ENCODE measurements at places on chromosomes 2 and 18.

- no peak for DNase-seq
Measured at GRCh38 chr18:5969989-5970403, 74.7 kb upstream of the TMEM200C start.

DNA sequence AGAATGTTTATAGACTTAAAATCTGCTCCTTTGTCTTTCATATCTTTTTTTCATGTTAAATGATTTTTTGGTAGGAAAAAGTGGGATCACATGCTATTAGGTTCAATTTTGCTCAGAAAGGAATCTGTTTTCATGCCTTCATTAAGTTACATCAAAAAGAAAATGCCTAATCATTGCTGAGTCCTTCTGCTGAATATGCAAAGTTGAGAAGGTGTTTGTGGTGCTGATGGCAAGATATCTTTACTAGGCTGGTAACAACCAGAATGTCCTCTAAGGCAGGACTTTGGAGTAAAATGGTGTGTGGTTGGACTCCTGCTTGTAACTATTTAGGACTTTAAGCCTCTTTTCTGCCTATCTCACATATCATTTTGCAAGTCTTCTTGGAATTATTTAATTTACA, 88.3 kb downstream of the TRIB2 start:
- DNase-seq = no peak

DNA sequence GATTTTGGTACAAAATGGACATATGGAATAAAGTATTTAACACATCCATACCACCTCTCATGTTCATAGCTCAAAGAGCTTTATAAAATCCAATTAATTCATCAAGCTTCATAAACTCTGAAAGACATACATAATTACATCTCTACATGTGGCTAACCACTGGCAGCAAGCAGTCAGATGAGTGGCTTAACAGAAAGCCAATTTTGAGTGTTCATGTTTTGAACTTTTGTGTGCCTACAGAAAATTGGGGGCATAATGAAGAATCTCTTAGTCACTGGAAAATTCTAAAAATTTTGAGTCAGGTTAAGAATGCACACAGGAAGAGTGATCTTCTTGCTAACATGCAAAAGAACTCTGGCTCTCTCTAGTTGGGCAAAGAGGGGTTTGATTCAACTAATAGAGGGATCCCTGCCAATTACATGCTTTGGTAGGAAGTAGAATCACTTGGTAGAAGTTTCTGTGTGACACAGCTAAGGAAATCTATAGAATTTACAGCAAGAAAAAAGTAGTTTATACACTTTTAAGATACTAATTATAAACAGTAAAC, 287.4 kb downstream of the NOL4 start:
- DNase-seq = no peak

- no peak for DNase-seq
Measured at GRCh38 chr18:28149810-28150420, 27.0 kb downstream of the CDH2 start.

DNA sequence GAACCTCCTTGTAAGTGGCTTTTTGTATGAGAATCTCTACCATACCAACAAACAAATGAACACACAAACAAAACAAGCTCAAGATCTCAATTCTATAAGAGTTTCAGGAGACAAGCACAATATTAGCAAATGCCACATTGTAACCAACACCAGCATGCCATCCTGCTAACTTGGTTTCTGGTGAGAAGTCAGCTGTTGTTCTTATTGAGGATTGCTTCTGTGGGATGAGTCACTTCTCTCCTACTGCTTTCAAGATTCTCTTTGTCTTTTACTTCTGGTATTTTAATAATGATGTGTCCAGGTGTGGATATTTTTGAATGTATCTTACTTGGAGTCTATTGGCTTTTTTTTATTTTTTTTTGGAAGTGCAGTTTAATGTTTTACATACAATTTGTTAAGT, 131.7 kb downstream of the BCL2L11 start:
- no peak for DNase-seq

GRCh38 chr2:202944408-202944807, 32.3 kb downstream of the CARF start:
- no peak for DNase-seq

DNA sequence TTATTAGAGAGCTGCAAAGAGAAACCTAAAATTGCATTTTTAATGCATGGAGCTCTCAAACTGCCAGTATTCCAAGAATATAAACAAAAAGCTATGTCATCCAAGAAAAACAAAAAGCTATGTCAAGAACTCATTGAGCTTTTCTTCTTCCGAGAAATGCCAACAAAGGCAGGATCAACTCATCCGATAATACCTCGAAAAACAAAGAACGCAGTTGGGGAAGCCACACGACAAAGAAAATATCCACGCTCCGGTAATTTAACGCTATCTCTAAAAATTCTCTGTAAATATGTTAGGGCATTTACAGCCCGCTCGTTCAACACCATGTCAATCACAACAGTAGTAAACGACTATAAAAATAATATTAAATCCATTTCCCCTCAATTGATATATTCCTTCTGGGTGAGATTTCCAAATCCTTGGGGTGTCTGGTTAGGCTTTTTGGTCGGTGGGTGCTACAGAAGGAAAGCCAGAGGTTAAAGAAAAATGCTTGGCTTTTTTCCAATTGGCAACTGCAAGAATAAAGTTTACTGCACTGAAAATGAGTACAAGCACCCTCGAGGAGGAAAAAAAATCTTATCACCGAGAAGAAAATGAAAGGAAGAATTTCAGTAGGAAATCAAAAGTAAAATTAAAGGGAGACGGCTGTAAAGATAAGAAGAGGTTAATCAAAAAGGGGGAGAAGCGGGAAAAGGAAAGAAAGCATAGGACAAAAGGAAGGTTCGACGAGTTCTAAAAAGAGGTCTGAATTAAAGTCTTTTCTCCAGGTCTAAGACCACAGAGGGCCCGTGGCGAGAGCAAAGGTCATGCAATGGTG, 856 bp downstream of the TIA1 start:
- DNase-seq = no peak

DNA sequence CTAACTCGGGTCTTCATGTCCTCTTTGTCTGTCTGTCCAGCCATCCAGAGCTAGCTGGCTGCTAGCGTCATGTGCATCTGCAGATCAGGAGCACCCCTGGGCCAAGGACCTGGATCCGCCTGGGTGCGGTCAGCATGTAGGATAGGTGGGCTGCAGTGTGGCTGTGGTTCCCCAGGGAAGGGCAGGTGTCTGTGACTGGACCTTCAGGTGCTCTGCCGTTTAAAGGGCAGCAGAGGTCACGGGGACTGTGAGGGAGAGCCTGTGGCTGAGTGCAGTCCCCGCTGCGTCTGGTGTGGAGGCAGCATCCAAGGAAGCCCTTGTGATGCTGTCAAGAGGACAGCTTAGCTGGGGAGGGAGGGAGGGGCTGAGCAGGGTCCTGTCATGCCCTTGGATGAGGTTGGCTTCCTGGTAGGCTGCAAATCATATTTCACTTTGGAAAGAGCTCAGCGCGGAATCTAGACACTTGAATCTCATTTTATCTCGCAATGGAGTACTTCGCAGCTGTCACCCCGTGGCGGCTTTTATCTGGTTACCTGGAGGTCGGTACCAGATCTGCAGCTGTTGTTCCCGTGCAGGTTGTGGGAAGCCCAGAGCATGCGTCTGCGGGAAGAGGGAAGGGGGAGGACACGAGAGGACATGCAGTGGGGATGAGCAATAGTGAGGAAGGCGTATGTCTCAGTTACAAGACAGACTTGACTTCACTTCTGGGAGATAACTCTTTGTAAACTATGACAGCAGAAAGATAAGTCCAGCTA, 5.9 kb upstream of the RALB start:
- DNase-seq = no peak

GRCh38 chr2:75142081-75142480, 57.2 kb downstream of the TACR1 start:
- DNase-seq = no peak

DNA sequence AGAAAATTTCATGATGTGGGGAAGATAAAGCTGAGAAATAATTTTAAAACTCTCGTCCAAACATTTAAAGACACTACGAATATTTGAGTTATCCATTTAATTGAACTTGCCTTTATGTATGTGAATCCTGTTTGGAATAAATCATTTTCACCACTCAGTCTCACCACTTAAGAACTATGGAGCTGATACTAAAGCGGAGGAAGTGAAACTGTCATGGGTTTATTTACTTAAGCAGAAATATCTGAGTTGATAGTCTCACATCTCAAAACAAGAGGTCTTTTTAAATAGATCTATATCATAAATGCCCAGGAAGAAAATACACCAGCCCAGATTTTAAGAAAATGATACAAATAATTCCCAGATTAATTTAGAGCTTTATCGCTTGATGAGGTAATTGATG, 532.4 kb downstream of the ZNF804A start:
- DNase-seq = no peak
